ENCODE measurements at places on chromosomes 6 and 20.

GRCh38 chr6:36577301-36577700, 16.9 kb upstream of the SRSF3 start:
- DNase-seq: no peak

- no peak for DNase-seq
Measured at GRCh38 chr20:9977629-9978028, 57.2 kb upstream of the ANKEF1 start.

- DNase-seq: no peak
Measured at GRCh38 chr6:1724124-1724523, 114.4 kb downstream of the FOXC1 start.

GRCh38 chr20:14295770-14296309, 41.6 kb downstream of the FLRT3 start:
- no peak for DNase-seq

GRCh38 chr20:9499126-9499899, 15.1 kb upstream of the LAMP5 start:
- DNase-seq: no peak

DNA sequence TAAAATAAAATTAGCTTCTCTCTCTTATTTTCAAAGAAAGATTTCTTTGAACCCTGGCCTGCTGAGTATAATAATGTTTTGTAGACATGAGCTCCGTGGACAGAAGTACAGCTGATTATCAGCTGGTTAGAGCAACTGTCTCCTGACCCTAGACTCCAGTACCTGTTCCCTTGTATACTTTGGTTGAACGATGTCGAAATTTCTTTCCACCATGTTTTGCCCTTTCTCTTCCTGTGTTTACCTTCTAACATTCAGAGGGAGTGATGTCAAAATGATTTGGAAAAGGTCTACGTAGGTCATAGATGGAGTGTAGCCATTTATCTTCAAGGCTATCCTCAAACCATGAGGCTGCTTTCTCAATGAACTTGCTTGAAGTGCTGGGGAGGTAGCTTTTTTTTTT, 16.8 kb upstream of the ADTRP start:
- DNase-seq: no peak

DNA sequence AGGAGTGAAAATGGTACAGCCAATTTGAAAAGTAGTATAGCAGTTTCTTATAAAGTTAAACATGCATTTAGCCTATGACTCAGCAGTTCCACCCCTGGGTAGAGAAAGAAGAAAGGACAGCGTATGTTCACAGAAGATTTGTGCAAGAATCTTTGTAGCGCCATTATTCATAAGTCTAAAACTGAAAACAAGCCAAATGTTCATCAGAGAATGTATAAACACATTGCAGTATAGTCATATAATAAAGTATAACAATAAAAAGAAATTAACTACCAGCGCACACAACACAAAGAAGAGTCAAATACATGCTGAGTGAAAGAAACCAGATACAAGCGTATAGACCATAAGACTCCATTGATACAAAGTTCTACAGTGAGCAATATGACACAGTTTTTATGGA, 294.0 kb downstream of the SAMD5 start:
- no peak for DNase-seq

DNA sequence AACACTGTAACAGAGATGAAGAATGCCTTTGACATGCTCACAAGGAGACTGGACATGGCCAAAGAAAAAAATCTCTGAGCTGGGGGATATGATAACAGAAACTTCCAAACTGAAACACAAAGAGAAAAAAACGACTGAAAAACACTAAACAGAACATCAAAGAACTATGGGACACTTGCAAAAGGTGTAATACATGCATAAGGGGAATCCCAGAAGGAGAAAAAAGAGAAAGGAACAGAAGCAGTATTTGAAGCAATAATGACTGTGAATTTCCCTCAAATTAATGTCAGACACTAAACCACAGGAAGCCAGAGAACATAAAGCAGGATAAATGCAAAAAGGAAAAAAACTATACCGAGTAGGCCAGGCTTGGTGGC, 117.4 kb upstream of the ARID1B start:
- no peak for DNase-seq

DNA sequence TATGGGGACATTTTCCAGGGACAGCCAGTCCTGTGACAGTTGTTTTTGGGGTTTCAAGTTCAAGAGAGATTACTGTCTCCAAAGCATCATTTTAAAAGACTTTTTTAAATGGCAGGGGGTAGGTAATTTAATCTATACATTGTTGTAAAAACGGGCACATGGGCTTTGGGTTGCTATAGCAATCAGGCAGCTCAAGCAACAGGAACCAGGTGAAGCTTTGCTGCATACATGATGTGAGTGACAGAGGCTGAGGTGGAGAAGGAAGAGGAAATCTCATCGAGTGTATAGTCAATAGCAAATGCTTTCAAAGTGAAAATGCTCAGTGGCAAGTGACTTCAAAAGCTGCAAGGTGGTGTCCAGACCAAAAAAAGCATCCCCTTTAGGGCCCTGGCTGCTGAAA, 277.4 kb upstream of the JAG1 start:
- DNase-seq: no peak

GRCh38 chr6:2147766-2148448, 97.5 kb downstream of the GMDS start:
- no peak for DNase-seq

- DNase-seq: no peak
Measured at GRCh38 chr6:132270726-132271402, 130.4 kb downstream of the MOXD1 start.

GRCh38 chr6:41545703-41546474, at the start of gene FOXP4:
Gene FOXP4 (plus strand): TSS chr6:41546381. CDS start chr6:41565761, 19,380 bp downstream.
- DNase-seq: peak; percentile 77

GRCh38 chr6:168640768-168641167, 199.8 kb downstream of the SMOC2 start:
- no peak for DNase-seq

- DNase-seq: no peak
Measured at GRCh38 chr6:66814156-66814555, 1107.1 kb upstream of the EYS start.

DNA sequence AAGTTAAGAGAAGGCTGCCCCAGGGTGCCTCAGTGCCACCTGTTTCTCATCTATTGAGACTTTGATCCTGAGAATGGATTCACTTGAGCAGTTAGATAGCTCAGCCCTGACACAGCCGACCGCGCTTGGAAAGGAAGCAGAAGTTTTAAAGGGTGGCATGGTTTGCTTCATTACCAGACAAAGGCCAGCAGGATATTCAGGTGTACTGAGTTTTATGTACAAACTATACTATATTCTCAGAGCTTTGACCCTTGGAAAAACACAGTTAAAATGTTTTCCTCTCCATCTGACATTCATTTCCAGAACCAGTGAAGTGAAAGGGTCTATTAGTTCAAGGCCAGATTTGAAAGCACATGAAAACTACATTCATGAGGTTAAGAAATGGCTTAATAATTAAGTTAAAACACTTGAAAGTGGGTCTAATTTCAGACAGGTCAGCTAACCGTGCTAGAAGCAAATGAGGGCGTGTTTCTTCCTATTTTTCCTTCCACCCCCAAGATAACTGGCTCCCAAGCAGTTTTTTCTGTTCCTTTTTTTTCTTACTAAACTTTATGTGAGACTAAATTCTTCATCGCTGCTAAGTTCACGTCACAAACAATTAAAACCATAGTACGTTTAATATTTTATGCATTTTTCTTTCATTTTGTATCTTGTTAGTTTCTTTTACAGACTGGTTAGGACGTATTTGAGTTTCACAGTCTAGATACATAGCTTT, 385.3 kb upstream of the SOX4 start:
- DNase-seq: no peak

DNA sequence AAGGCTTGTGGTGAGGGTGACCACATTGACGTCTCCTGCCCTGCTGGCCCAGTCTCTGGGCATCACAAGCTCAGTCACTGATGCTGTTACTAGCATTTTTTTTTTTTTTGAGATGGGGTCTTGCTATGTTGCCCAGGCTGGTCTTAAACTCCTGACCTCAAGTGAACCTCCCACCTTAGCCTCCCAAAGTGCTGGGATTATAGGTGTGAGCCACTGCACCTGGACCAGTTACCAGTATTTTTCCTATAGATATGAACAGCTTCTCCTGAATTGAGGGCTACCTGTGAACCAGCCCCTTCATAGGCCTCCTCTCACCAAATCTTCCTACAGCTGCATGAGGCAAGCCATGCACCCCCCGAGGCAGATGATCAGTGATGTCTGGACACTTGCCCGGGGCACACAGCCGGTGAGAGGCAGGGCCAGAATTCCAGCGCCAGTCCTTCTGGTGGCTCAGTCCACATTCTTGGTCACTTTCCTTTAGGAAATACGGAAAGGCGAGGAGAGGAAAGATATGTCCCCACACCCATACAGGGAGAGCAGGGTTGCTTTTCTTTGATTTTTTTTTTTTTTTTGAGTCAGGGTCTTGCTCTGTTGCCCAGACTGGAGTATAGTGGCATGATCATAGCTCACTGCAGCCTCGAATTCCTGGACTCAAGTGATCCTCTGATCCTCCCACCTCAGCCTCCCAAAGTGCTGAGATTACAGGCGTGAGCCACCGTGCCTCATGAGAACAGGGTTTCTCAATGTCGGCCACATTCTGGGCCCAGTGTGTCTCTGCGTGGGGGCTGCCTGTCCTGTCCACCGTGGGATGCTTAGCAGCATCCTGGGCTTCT, 50.7 kb downstream of the UBE2V1 start:
- DNase-seq: no peak
